ENCODE measurements at places on chromosomes 7 and 10.

DNA sequence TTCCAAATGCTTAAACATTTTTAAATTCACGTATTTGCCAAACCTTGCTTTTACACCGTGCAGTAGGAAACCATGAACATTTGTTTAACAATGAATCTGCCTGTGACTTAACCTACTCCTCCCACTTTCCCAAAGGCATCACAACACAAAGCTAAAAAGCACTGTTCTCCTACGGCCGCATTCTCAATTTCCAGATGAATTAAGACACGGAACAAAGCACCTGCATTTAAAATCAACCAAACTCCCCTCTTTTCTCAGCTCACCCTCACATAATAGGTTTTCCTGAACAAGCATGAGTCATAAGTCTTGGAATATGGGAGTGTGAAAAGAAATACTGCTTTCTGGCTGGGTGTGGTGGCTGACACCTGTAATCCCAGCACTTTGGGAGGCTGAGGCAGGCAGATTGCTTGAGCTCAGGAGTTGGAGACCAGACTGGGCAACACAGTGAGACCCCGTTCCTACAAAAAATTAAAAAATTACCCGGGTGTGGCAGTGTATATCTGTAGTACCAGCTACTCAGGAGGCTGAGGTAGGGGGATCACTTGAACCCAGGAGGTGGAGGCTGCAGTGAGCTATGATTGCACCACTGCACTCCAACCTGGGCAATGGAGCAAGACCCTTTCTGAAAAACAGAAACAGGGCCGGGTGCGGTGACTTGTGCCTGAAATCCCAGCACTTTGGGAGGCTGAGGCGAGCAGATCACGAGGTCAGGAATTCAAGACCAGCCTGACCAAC lies 51.7 kb upstream of the CYTH3 start:
- no peak for DNase-seq

DNA sequence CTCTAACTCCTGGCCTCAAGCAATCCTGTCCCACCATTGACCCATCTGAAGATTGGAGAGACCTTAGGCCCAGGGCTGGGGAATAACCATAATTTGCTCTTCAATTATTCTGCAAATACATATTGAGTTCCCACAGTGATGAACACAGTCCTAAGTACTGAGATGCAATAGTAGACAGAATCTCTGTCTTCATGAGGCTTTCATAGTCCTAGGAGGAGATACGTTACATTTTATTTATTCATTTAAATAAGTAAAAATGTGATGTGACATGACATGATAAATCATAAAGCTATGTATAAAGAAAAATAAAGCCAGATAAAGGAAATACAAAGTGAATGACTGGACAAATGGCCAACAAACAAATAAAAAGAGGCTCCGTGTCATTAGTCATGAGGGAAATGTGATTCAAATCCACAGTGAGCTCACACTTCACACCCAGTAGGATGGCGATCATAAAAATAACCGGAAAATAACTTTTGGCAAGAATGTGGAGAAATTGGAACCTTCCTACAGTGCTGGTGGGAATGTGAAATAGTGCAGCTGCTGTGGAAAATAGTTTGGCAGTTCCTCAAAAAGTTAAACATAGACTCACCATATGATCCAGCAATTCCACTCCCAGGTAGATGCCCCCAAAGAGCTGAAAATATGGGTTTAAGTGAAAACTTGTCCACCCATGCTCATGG lies 52.1 kb upstream of the JCAD start:
- peak; percentile 89 for DNase-seq

DNA sequence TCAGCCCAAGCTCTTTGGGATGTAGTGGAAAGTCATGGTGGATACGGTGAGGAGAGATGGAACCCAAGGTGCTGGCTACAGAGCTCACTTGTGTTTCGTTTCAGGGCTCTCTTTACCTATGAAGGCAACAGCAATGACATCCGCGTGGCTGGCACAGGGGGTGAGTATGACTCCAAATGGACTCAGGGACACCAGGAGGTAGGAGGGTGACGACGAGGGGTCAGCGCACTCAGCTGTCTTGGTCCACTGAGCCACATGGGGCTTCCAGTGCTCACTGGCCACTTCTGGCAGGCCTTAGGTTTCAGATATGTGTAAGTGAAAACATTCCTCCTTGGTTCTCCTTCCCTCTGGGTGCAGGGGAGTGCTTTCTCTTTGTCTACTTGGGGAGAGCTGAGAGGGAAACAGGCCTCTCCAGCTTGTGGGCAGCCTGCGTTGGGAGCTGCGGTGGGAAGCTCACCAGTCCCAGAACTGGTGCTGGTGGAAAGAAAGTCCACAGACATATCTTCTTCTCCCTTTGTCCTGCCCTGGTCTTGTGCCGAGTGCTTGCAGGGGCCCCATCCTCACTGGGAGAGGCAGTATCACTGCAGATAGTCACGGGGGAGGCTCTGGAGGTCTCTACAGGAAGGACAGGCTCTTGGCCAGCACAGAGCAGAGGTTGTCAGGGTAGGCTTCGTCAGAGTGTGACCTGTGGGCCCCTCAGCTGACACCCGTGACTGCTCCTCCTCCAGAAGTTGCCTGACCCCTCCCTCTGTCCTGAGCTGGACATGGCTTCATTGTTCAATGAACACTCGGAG lies 5.8 kb downstream of the DBNL start:
- no peak for DNase-seq

GRCh38 chr10:77732213-77733003 lies 94.8 kb upstream of the KCNMA1 start:
- no peak for DNase-seq

DNA sequence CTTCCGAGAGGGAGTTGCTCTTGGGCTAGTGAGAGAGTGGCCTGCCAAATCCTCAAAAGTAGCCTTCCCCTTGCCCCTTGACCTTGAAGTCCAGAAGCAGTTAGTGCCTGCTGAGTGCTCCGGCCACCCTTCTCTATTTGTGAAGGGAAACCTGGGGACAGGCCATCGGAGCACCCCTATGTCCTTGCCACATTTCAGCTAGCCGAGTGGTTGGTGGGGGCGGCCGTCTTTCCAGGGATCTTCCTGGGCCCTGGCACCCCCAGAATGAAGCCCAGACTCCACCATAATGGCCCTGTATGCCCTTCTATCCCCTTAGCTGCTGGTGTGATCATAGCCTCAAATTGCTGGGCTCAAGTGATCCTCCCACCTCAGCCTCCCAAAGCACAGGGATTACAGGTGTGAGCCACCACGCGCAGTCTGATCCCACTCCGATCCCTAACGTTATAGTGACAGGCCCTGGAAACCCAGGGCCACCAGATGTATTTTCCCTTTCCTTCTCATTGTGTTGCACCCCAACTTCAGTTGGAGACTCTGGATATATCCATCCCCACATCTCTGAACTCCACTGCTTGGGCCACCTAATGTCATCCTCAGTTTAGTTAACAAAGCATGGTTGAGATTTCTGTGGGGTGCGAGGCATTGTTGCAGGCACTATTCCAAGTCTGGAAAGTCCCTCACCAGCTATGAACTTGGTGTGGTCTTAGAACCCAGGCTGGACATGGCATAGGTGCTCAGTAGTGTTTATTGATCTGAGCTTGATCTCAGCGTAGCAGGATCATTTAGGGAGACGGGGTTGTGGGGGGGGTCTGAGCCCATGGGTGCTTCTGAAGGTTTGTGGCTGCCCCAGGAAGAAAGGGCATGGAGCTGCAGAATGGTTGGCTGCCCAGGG lies 1.6 kb downstream of the TSPAN14 start:
- no peak for DNase-seq

DNA sequence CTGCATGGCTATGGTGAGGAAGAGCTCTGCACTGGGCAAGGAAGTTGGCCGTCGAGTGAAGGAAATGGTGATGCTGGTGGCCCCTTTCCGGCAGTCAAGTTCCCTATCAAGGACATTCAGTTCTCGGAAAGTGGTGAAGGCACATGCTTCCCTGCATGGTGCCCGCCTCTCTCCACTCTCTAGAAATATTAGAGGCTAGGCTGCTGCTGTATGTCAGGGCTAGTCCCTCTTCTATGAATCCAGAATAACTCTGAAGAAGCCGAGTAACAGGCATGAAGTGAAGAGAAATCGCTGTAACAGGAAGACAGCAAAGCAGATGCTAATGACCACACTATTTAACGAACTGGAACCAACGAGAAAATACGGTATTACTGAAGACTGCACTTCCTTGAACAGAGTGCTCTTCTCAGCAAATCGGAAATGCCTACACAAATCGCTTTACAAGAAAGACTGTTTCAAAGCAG lies 5.4 kb downstream of the IDI1 start:
- DNase-seq: no peak

DNA sequence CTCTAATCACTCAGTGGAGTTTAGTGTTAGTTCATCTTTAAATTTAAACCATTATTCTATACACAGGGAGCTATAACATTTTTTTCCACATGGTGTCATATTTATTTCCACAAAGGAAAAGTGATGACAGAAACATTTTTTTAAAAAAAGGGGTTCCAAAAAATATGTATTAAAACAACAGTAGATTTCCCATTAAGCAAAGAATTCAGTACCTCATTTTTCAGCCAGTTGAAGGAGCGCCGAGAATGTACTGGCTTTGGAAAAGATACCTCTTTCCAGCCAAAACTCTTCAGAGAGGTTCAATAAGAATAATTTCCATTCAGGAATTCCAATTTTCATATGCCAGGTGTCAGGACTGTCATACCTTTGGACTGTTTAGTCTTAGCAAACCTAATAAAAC lies 250.5 kb upstream of the MEOX2 start:
- no peak for DNase-seq

- DNase-seq: no peak
Observed at GRCh38 chr10:49090189-49090575, 25.1 kb downstream of the VSTM4 start.

DNA sequence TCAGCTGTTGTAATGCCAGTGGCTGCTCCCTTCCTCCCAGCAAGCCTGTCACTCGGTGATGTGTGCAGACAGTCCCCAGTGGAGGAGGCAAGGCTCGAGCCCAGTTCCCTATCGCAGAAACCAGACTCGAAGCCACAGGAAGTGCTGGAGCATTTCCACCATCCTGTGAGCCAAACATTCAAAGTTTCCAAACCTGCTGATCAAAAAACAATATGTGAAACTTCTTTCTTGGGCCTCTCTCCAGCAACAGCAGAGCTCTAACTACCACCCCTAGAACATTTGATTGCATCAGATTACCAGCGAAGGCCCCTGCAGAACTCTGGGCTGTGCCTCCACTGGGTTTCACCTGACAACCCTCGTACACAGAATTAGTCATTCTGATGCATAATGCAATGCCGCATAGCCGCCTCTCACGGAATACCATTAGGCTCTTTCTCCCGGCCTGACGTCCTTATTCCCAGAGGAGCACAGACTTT lies 94.0 kb downstream of the ELMO1 start:
- DNase-seq: peak; percentile 36

DNA sequence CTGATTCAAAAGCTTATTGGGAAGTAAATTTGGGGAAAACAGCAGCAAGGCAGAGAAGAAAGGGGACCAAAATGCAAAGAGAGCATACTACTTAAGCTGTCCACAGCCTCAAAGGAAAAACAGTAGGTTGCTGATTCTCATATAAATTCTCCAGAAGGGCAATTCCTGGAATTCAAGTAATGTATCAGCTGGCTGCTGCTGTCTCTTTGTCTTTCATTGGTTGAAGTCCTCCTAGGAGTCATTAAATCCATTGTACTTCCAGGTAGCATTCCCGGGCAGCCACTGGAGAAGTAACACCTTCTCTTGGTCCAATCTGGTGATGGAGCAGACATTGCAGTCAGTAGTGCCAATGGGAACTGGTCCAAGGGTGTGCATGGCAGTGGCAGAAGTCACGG lies 22.7 kb downstream of the BET1 start:
- DNase-seq: no peak

- DNase-seq: no peak
Observed at GRCh38 chr7:70805360-70805759, 326.6 kb upstream of the GALNT17 start.

DNA sequence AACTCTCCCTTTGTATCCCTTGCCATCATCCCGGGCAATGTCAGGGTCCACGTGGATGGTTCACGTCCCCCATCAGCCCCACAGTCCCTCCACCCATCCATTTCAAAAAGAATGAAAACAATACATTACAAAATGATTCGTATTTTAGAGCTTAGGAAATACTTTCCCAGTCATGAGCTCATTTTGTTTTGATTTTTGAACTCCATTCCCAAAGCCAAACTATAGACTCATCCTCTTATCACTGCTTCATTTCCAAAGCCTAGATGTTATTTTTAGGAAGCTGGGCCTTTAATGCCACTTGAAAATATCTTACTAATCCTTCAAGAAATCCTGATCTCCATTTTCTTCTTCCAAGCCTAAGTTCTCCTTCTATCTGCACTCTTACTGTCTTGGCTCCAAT lies 72.1 kb downstream of the WNT2 start:
- DNase-seq: peak; percentile 76

- no peak for DNase-seq
Observed at GRCh38 chr7:1787681-1788235, 117.7 kb downstream of the ELFN1 start.

DNA sequence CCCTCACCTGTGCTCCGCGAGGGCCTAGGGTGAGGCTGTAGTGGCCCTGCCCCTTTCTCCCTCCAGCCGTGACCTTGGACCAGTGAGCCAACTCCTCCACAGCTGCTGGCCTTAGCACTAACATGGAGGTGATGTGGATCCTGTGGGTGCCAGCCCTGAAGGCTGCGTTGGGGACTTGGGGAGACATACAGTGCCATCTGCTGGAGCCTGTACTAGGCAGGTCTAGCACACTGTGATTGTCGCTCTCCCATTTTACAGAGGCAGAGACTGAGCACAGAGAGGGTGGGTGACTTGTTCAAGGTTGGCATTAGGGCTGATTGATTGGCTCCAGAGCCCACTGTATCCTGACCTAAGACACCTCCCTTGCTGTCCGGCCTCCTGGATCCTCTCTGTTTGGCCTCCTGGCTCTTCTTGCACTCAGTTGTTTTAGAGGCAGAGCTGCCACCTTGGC lies 37.6 kb downstream of the PRF1 start:
- DNase-seq: no peak

GRCh38 chr10:117656385-117657367 lies 114.1 kb downstream of the EMX2 start:
- DNase-seq: no peak

GRCh38 chr10:130202984-130203621 lies 66.9 kb downstream of the GLRX3 start:
- DNase-seq: no peak

- no peak for DNase-seq
Observed at GRCh38 chr10:72472306-72472705, 117.6 kb upstream of the DNAJB12 start.

GRCh38 chr7:41193738-41194282 lies 509.1 kb downstream of the INHBA start:
- no peak for DNase-seq

- DNase-seq: no peak
Observed at GRCh38 chr7:141145630-141145982, 71.7 kb downstream of the TMEM178B start.

All from fibroblast of skin of scalp (primary cell).